ENCODE measurements at places on chromosomes 11 and 22.

DNA sequence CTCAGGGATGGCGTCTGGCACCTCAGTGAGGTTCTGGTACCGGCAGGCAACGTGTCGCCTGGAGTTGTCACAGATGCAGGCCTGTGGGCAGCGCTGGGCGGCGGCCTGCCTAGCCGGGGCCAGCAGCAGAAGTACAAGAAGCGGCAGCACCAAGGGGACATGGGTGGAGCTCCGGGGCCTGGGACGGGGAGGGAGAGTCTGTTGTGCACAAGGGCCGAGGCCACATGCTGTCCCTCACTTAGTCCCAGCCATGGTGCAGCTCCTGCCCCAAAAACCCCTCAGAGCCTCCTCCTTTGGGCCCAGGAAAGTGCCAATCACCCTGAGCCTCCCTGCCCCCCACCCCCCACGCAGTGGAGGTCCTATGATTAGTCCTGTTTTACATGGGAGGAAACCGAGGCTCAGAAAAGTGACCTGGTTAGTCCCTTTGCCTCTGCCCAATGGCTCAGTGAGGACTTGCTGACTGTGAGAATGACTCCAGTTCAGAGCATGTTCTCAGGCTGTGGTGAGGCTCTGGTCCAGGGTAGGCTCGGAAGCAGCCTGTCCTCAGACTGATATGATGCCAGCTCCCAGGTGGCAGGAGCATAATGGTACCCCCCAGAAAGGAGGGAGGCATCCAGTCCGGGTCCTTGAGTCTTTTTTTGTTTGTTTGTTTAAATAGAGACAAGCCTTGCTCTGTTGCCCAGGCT lies 1.1 kb downstream of the CHADL start:
- DNase-seq = no peak

- DNase-seq = no peak
Observed at GRCh38 chr11:19959648-19960059, 200.6 kb downstream of the DBX1 start.

GRCh38 chr11:64181506-64182411 lies 4.2 kb upstream of the STIP1 start:
- no peak for DNase-seq

DNA sequence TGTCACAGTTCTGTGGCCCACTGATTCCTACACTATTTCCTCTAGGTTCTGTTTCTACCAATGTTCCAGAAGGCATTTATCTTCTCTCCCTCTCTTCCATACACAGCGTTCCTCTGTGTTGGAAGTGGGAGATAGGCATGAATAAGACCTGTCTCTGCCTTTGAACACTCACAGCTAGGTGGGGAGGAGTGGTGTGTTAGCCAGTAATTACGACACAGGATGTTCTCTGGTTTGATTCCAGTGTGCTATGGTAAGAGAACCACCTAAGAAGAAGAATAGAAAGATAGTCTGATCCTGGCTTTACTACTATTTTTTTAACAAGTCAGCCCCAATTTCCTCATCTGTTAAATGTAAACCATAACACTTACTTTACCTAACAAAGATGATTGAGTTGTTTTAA lies 200.2 kb upstream of the MTMR2 start:
- DNase-seq = no peak

DNA sequence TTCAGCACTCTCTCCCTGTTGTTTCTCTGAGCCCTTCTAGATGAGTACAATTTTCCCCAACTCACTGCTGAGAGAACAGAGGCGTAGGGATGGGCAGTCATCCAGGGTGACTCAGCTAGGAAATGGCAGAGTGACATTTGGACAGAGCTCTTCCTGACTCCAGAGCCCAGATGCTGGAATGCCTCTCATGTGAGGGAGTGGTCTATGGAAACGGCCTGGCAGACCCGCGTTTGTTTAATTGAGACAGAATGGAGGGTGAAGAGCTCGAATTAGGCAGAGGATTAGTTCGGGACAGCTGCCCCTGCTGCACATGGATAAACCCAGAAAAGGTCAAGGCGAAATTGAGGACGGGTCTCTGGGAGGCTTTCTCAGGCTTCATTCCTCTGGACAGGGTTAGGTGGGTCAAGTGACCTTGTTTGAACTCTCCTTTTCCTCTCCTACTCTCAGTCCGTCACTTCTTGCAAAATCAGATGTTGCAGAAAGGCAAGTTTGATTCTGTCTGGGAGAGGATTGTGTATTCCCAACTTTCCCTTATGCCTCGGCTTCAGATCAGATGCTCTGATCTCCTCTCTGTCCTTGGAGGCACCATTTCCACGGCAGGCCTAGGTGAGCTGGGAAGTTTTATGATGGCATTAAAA lies 7.6 kb upstream of the LMO2 start:
- DNase-seq = no peak

DNA sequence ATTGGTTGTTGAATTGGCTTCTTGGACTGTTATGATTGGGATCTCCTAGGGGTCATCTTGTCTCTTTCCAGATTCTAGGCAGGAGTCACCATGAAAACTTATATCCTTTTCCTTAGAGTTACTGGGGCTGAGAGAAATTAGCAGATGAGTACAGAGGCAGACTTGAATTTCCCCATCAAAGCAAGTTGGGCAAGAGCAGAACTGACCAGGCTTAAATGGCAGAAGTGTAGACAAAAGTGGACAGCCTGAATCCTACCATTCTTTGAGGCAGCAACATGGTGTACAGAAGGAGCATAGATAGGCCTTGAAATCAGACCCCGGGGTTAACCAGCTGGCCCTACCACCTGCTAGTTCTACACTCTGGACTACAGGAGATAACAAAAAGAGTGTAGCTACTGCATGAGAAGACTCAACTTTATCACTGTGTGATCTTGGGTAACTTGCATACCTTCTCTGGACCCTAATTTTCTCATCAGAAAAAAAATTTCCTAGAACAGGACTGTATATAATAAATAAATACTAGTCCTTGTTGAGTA lies 427.4 kb upstream of the CADM1 start:
- no peak for DNase-seq

- no peak for DNase-seq
Observed at GRCh38 chr11:122096272-122097112, 19.5 kb downstream of the BLID start.

GRCh38 chr11:10450462-10451425 lies 4.3 kb upstream of the AMPD3 start:
- DNase-seq = no peak

DNA sequence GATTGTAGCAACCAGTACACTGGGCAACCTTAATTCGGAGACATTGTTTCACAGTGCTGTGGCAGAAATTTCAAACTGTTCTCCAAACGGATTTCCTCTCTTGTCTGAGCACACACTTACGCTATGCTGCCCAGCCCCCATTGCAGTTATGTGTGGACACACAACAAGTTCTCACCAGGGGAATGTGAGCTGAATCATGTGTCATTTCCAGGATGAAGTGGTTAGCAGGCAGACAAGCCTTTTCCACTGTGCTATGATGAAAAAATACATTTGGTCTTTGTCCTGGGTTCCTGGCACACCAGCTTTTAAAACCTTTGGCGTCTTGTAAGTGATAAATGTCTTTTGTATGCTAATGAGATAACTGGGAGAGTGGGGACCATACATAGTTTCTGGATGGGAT lies 46.9 kb upstream of the SYT9 start:
- no peak for DNase-seq

DNA sequence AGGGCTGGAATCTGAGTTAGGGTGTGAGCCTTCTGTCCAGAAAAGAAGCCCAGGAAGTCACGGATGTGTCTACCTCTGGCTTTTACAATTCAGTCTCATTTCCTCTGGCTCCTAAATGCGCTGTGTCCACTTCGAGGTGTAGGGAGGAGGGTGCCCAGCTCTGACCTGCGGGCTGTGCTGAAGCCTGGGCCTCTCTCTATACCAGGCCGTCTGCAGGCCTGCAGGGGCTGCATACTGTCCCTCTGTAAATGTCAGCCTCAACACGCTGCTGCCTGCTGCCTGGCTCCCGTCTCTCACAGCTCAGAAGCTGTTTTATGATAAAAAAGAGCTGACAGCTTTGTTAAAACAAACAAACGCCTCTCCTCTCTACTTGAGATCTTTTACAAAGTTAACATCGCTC lies 14.5 kb downstream of the ARVCF start:
- DNase-seq = no peak

- no peak for DNase-seq
Observed at GRCh38 chr11:104151404-104152204, 12.3 kb downstream of the PDGFD start.

GRCh38 chr11:123719452-123719851 lies 22.0 kb downstream of the ZNF202 start:
- DNase-seq = no peak

GRCh38 chr11:72562431-72562830 lies 111.8 kb downstream of the PDE2A start:
- DNase-seq = no peak

DNA sequence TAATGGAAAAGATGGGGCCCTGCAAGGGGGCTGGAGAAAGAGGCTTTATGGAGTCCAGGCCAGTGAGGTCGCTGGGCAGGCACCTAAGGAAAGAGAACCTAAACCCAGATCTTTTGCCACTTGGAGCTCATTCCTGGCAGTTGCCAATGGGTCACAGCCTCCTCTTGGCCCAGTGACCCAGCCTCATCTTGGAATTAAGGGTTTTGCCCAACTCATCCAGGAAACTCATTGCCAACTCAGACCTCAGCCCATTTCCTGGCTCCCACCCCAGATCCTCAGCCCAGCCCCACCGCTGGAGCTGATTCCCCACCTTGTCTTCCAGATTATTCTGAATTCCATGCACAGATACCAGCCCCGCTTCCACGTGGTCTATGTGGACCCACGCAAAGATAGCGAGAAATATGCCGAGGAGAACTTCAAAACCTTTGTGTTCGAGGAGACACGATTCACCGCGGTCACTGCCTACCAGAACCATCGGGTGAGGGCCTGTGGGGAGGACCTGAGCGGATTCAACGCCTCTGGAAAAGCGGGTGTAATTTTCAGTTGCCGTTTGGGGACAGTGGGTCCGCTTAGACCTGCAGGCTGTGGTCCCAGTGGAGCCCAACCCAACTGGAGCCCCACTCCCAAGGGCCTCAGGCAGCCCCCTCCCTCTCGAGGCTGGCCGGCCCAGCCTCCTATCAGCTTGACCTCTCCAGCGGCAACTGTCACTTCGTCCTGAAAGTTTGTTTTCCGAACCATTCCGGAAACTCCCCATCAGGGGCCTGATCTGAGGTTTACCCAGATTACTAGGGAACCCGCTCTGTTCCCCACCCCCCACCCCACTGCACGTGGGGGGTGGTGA lies 4.3 kb downstream of the TBX1 start:
- DNase-seq = no peak

DNA sequence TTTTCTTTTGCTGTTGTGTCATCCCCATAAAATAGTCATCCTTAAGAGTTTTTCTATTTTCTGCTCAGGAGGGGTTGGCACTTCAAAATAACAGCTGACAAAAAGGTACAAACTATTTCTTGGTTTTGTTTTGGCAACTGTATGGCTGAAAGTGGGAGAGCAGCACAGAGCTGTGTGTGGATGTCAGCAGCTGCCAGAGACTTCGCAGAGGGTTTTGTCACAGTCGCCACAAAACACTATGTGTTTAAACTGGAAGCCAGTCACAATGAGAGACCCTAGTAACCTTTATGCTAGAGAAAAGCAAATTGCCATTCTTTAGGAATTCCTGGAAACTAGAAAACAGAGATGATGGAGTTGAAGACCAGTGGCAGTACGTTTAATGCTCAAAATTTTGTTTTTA lies 189.6 kb upstream of the CCDC90B start:
- no peak for DNase-seq

- DNase-seq = no peak
Observed at GRCh38 chr11:115672999-115673411, 168.8 kb upstream of the CADM1 start.

DNA sequence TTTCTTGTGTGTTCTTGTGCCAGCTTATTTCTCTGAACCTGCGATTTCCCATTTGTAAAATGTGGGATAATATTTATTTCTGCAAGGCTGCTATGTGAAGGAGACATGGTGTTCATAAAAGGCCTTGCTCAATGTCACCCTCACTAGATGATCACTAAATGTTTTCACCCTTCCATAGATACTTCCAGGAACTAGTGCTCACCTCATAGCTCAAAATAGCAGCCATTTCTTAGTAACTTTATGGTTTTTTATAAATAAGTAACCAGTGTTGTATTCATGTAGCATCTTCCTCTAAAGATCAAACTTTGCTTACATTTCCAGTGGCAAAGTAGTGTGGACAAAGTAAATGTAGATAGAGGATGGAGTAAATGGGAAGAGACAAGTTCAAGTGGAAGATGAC lies 23.8 kb downstream of the SYTL2 start:
- DNase-seq = no peak

- no peak for DNase-seq
Observed at GRCh38 chr11:114773541-114774338, 95.4 kb downstream of the NXPE2 start.

All from activated naive CD4-positive, alpha-beta T cell (primary cell).